ENCODE measurements at places on chromosomes 12 and 14. TPM values are rescaled to one million over a fixed set of nuclear protein-coding genes. Genes with fewer than 3 reads are reported as not detected.

Gene SYCP3
- 0.30 TPM for total RNA-seq

DNA sequence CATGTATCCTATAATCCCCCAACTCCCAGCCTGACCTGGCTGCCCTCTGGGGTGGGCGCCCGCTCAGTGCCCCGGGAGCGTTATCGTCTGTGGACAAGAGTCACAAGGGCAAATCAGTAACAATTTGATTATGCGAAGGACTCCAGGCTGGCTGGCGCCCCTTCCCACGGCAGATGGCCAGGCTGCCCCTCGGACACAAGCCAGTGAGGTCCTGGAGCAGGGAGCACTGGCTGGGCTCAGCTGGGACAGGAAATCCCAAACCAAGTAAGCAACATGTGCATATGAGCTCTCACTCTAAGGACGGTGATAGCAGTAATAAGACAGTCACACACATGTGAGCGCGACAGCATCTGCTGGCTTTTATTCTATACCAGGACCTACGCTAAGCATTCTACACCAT, 59.3 kb upstream of the FAM222A start:
- no peak for DNase-seq

- no peak for DNase-seq
Measured at GRCh38 chr12:109289551-109289950, 19.5 kb downstream of the FOXN4 start.

- no peak for DNase-seq
Measured at GRCh38 chr12:75760573-75761294, 249.3 kb upstream of the KRR1 start.

DNA sequence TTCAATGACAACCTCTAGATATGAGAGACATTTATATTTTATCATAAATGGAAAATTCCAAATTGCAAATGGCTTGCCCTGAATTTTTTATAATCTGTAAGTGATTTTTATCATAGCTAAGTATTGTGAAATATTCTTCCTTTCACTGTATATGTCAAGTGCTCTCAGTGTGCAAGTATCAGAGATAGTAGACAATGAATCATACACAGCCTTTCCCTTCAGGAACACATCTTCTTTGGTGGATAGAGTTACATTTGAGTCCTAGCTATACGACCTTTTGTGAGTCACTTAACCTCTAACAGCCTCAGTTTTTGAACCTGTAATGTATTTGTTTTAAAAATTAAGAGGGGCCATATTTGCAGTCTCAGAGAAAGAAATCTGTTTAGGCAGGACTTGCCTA, 350.7 kb upstream of the SEL1L start:
- no peak for DNase-seq

DNA sequence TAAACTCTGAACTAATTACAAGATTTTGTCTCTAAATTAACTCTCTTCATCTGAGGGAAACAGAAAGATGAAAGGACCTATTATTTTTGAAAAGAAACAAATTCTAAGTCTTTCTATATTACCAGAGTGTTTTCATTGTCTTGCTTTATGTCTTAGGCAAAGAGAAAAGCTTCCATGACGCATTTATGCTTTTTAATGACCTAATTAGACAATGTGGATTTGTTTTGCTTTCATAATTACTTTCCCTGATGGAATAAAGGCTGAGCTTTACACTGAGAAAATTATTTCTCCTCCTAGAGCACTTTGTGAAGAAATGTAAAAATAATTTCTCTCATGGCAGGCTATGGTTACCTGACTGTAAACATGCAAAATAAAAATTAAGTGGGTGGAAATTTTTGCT, 138.0 kb upstream of the SLCO1C1 start:
- no peak for DNase-seq

- DNase-seq: no peak
Measured at GRCh38 chr12:3119756-3120601, 42.8 kb downstream of the TSPAN9 start.

DNA sequence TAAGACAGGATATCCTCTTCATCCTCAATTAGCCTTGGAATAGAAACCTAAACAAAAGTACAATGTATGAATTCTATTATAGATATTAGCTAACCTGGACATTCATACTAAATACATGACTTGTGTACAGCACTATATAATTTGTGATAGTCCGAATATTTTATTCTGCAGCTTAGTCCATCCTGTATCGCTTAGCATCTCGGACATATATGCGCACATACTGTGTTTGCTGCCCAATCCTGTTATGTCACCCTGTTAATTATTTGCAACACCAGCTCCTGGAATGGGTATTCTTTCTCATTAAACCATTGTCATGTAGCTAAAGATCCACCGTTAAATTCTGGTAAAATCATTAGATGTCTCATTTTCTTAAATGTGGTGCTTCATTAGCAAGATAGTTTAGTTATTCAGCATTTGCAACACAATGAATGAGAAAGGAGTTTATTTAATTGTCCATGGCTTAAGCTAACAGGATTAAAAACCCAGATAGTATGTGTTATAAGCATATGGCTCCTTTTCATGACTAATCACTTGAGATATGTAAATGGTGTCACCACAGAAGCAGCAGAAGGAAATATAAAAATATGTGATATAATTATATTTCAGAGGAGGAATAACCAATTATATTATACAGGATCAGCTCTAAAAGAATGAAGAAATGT, 156.0 kb upstream of the ARHGAP5 start:
- DNase-seq: no peak

Gene CLEC1B
- not detected for total RNA-seq

DNA sequence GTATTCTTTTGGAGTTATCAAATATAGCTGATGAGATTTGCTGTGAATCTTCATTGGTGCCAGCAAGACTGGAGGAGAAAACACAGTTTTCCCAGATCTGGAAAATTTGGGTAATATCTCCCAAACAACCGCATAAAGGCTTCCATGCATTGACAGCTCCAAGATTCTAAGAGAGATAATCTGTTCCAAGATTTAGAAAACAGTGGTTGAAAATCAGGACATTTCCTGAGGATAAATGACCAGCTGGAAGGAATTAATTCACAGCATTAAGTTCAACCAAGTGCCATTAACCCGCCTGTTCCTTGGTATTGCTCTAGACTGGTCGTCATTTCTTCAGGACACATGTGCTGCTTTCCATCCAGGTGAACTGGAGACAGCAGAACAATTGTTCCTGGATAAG, 147.9 kb upstream of the PRICKLE1 start:
- DNase-seq: no peak

- no peak for DNase-seq
Measured at GRCh38 chr12:39872425-39872824, 233.5 kb downstream of the SLC2A13 start.

Gene OR4N5
- total RNA-seq: not detected

DNA sequence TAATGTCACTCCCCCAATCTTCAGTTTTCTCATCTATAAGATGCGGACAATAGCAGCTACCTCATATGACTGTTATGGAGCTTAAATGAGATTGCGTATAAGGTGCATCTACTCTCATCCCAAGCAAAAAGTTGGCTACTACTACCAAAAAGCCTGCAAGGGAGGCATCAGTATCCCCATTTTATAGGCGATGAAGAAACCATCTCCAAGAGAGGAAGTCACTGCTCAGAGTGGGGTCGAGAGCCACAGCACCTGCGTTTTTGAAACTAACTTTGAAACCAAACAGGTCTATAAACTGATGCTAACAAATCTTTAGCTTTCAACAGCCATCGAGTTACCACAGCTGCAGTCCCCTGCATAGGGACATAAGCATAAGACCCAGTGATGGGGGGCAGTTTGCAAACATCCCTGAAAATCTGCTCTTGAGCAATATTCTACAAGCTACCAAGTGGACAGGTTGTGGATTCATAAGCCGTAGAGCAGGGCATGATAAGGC, 3.5 kb downstream of the GCN1 start:
- no peak for DNase-seq
